ENCODE measurements at places on chromosomes 7 and 10. TPM values are rescaled to one million over a fixed set of nuclear protein-coding genes. Genes with fewer than 3 reads are reported as not detected.

The XRCC2 gene
- total RNA-seq, result 2.3 TPM

DNA sequence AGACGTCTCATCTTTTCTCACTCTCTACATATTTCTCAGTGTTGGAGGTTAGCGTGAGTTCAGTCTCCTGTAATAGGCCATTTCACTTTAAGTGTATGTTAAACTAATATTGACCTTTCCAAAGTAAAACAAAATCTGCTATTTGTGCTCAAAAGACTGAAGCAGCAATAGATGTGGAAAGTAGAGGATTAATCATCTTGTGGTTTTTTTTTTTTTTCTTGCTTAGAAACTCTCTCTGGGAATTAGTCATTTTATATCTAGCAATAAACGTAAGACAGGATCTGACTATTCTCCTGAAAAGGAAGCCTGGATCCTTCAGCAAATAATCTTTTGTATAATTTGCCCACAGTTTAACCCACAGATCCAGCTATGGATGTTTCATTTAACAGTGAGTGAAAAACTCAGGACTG, 81.7 kb downstream of the NRP1 start:
- no peak for ATAC-seq

The ADRA2A gene
- 0.44 TPM for total RNA-seq

The SFTPA2 gene
- 0.32 TPM for total RNA-seq

DNA sequence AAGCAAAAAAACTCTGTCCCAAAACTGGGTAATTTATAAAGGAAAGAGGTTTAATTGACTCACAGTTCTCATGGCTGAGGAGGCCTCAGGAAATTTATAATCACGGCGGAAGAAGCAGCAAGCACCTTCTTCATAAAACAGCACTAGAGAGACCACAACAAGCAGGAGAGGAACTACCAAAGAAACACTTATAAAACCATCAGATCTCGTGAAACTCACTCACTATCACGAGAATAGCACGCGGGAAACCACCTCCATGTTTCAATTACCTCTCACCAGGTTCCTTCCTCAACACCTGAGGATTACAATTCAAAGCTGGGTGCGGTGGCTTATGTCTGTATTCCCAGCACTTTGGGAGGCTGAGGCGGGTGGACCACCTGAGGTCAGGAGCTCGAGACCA, 48.5 kb downstream of the PDIA4 start:
- ATAC-seq, result no peak

DNA sequence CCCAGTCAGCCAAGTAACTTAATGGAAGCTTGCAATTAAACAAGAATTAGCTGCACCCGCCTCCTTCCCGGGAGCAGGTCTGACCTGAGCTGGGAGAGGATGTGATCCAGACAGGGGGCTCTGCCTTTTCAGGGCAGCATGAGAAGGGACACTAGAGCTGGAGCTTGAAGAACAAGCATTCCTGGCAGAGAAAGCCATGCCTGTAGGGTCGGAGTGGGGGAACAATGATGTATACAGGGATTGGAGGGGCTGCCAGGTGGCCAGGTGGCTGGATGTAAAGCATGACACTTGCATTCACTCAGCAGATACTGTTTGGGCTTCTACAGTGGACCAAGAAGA, 112.5 kb downstream of the GRK5 start:
- no peak for ATAC-seq

GRCh38 chr7:44998153-44998871, 1.7 kb upstream of the CCM2 start:
- no peak for ATAC-seq
